ENCODE measurements at places on chromosomes 11 and 22.

DNA sequence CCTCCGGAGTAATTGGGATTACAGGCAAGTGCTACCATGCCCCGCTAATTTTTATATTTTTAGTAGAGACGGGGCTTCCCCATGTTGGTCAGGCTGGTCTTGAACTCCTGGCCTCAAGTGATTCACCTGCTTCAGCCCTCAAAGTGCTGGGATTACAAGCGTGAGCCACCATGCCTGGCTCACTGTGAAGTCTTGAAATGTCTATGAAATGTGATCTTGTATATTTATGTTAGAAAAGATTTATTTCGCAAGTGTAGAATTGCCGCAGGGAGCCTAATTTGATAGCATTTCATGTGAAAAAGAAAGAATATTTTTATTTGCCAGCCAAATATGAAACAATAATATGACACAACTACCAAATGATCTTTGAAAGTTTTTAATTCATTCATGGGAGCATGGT lies 52.1 kb downstream of the GRAMD1B start:
- DNase-seq = no peak

DNA sequence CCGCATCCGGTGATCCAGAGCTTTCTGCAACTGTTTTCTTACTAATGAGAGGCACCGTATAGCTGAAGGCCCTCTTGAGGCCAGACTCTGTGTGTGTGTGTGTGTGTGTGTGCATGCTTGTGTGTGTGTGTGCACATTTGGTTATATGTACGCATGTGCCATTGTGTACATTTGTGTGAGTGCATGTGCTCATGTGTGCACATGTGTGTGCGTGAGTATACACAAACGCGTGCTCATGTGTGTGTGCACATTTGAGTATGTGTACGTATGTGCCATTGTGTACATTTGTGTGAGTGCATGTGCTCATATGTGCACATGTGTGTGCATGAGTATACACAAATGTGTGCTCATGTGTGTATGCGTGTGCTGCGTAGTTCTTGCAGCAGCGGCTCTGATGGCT lies 12.3 kb upstream of the FGF19 start:
- DNase-seq = no peak

GRCh38 chr22:23119494-23120414 lies 22.0 kb downstream of the RSPH14 start:
- DNase-seq = no peak

DNA sequence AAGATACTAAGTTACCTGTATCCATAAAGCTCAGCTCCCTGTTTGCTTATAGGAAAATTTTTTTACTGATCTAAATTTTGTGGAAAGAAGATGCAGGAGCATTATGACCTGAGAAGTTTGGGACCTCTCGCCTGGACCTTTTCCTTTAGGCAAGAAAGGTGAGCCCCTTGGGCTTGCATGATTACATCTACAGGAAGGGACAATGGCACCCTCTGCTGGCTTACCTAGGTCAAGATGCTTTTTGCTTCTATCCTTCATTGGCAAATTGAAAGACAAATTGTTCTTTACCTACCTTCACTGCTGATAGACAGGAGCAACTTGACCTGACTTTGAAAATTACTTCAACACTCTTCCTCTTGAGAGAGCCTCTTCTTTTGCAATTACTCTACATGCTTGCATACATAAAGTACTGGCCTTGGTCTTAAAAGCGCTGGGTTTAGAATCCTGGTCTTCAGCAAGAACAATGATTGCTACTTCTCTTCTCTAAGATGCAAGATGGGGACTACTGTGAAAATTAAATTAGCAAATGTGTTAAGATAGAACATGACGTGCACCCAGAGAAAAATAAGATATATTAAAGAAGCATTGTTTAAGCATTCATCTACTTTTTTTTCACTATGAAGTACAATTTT lies 147.2 kb downstream of the TRPC6 start:
- DNase-seq = peak; percentile 36

GRCh38 chr22:37459206-37459605 lies 27.0 kb downstream of the MFNG start:
- DNase-seq = no peak
